ENCODE measurements at places on chromosomes 2 and 18.

GRCh38 chr2:240806006-240806405 is 14.0 kb downstream of the KIF1A start:
- no peak for DNase-seq

- DNase-seq, result no peak
These were observed 1.6 kb downstream of the IRS1 start for GRCh38 chr2:226797989-226798421.

DNA sequence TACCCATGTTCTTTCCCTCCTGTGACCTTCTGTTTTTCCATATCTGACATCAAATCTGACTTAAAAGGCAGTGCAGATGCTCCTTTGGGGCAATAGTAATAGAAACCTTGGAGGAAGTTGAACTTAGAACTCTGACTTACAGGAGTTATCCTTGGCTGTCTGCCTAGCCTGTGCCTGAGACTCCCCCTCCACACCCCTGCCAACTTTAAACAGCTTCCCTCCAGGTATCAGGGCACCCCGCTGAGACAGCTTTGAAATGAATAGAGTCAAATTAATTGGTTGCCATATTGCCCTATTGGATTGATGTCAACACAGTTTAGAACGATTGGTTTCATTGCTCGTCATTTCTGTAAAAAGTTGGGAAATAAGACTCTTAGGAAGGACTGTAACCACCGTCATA is 322.0 kb downstream of the PRKCE start:
- no peak for DNase-seq

DNA sequence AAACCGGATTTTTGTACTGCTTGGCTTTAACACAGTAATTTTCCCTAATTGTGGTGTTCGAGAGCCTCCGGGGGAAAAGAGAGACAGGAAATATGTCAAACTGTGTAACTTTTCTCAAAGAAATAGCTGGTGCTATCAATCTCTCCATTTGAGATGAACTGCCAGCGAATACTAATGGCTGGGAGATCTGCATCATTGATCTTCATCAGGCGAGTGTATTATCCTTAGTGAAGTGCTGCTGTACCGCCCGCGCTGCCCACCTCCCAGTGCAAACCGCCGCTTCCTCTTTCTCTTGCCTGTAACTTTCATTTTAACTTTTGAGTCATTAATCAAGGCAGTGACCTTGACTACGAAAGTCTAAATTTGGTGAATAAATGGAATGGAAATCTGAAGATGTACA is 246.1 kb upstream of the ST6GAL2 start:
- DNase-seq, result no peak

GRCh38 chr2:233815861-233816260 is 37.7 kb downstream of the MROH2A start:
- DNase-seq, result no peak

GRCh38 chr18:70576276-70577022 is 287.6 kb downstream of the SOCS6 start:
- no peak for DNase-seq

GRCh38 chr2:216109962-216110614 is 940 bp downstream of the XRCC5 start:
- DNase-seq, result no peak

GRCh38 chr2:133732982-133733900 is 165.0 kb upstream of the NCKAP5 start:
- no peak for DNase-seq
